ENCODE measurements at places on chromosomes 13 and 19.

DNA sequence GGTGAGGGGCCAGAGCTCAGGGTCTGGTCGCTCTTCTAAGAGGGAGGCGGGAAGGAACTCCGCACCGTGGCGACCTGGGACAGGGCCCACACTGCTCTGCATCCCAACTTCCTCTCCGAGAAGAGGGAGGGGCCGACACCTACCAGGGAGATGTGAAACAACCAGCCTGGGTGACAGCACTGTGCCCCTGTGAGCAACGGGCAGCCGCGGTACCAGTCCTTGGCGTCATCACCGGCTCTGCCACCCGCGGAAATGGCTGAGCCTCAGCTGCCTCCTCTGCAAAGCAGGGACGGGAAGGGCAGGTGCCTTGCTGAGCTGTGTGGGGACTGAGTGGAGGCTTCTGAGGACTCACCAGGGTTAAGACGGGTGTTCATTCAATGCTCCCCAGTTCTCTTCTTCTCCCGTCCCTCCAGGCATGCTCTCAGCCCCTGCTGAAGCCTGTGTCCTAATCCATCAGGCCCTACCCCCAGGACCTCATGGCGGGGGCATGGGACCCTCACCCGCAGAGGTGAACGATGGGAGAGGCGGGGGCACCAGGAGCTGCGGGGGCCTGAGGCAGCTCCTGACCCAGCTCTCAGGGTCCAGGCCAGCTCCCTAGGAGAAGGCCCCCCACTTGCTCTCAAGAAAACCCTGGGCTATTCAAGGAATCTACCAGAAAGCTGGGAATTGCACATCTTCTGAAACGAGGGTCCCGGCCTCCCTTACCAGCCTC lies 9.3 kb downstream of the ZNF787 start:
- DNase-seq = no peak

GRCh38 chr13:18992791-18993190 lies 188.8 kb downstream of the TUBA3C start:
- DNase-seq = no peak

DNA sequence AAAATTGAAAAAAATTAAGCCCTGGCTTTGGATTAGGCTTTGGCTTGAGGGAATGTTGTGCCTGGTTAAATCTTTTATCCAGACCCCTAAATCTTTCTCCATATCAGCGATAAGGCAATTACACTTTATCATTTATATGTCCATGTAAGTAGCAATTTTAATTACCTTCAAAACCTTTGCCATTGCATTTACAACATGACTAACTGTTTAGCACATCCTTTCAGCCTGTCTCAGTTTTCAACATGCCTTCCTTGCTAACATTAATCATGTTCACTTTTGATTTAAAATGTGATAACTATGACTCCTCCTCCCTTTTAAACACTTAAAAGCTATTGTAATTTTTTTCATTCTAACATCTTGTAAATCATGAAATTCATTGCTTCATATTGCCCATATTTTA lies 583.7 kb downstream of the SLITRK1 start:
- no peak for DNase-seq

DNA sequence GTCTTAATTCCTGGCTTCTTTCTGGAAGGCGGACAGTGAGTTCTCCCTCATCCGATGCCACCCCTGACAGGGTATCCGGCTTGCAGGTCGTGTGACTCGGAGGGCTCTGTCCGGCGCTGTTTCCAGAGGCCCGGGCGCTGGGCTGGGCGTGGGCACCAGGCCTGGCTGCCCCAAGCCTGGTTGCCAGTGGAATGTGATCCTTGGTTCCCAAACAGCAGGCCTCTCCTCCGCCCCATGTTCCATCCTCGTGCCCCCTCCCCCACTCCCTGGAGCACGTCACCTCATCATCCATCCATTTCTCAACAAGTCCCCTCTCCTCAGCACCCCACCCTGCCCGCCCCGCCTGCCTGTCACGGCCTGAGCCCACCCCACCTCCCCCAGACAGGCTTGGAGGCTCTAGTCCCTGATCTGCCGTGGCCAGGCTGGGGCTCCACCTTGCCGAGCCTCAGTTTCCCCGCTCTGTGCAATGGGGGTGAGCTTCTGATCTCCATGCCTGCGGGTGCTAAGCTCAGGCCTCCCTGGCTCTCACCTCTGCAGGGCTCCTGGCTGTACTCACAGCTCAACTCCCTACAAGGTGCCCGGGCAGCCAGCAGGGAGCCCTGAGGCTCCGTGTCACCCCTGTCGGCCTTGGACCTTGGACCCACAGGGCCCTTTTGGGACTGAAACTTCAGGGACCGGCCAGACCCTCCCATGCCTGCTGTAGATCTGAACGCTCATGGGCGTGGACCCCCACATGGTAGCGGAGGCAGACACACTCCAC lies 2.3 kb downstream of the TBXA2R start:
- no peak for DNase-seq

- no peak for DNase-seq
Measured at GRCh38 chr13:111389621-111390521, 69.4 kb downstream of the TEX29 start.

DNA sequence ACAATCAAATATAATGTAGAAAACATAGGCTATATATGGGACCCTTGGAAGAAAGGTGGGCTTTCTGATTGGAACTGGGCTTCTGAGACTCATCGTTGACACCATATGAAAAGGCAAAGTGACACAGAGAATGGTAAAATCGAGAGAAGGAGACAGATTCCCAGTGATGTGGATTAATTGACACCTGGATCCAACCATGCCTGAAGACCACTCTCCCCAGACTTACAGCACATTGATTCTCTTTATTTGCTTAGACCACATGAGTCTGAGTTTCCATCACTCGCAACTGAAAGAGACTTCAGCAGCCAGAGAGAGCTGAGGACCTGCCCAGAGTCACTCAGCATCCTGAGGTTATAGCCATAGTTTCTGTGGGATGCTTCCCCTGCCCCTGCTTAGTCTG lies 6.0 kb downstream of the CYP4F11 start:
- DNase-seq = no peak

DNA sequence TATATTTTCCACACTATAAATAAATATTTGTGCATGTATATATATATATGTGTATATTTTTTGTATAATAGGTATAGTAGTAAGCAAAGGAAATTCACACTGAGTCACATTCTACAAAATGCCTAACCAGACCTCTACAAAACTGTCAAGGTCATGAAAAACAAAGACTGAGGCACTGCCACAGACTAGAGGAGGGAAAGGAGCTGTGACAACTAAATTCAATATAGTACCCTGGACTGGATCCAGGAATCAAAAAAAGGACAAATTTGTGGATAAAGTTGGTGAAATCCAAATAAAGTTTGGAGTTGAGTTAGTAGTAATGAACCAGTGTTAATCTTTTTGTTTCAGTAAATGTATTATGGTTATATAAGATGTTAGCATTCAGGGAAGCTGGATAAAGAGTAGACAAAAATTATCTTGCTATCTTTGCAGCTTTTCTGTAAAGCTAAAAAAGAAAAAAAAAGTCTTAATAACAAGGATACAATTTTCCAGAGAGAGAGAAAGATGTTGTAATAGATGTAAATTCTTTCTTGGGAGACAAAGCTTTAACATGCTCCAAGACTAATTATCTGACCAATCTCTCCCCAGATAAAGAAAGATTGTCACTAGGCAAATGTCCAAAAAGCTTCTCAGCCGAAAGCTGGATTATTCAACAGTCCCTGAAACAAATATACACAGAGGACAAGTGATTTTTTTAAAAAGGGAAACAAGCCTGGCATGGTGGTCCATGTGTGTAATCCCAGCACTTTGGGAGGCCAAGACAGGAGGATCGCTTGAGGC lies 19.1 kb downstream of the SYDE1 start:
- DNase-seq = no peak

DNA sequence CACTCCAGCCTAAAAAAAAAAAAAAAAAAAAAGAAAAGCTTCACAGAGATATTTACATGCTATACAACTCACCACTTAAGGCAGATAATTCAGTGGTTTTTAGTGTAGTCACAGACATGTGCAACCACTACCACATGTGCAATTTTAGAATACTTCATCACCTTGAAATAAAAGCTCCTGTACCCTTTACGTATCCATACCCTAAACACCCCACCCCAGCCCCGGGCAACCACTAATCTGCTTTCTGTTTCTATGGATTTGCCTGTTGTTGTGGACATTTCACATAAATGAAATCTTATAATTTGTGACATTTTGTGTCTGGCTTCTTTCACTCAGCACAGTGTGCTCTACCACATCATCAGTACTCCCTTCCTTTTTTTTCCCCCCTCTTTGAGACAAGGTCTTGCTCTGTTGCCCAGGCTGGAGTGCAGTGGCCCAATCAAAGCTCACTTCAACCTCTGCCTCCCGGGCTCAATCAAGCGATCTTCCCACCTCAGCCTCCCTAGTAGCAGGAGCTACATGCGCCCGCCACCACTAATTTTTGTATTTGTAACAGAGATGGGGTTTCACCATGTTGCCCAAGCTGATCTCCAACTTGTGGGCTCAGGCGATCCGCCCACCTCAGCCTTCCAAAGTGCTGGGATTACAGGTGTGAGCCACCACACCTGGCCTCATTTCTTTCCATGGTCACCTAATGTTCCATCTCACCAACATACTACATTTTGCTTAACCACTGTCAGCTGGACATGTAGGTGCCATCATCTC lies 4.0 kb downstream of the DDX39A start:
- DNase-seq = no peak

- DNase-seq = no peak
Measured at GRCh38 chr13:93435651-93436050, 209.0 kb downstream of the GPC6 start.

DNA sequence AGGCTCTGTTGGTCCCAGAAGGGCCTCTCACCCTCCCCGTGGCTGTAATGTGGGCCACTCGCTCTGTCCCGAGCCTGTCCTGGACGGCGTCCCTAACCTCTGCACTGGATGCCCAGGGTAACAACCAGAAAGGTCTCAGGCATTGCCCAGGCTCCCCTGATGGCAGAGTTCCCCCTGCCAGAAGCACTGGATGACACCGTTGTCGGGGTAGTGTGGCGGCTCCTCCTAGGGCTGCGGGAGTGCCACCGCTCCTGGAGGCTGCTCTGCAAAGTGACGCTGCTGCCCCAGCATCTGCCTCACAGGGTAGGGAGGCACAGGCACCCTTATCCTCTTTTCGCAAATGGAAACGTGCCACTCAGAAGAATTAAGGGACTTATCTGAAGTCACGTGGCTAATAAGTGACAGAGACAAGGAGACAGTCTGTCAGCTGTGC lies 32.0 kb downstream of the MPHOSPH8 start:
- DNase-seq = no peak

DNA sequence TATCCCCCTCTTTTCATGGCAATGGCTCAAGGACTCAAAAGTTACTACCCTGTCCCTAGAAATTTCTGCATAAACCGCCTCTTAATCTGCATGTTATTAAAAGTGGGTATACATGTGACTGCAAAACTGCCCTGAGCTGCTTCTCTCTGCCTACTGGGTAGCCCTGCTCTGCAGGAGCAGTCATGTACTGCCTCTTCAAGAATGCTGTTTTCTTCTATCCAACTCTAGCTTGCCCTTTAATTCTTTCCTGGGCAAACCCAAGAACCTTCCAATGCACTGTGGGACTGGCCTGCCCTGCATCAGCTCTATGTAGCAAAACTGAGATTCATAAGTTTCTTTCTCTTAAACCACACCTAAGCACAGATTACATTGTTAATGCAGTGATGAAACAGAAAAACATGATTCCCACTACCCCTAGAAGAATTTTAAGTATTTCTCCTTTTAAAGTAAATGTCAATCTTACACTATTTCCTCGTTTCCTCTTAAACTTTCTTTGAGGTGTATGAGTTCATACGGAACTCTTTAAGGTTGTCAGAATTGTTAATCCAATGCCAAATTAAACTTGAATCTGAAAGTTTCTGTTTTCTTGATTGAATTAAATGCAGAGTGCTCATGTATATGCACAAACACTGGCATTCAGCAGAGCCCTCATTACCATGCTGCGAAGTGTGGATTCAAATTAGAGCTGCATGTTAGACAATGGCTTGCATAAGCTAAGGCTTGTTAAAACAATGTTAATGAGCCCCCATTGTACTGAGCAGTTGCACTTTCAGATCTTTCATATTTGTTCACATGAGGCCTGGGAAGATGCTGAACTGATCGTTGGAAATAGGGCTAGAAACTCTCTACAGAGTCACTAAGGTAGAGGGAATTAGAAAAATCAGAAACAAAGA lies 669.9 kb upstream of the PCDH20 start:
- no peak for DNase-seq

- no peak for DNase-seq
Measured at GRCh38 chr19:6590258-6590826, 608 bp downstream of the CD70 start.

GRCh38 chr13:34672631-34673030 lies 269.4 kb upstream of the NBEA start:
- DNase-seq = no peak

- no peak for DNase-seq
Measured at GRCh38 chr13:73661687-73662425, 472.3 kb downstream of the KLF12 start.

- DNase-seq = no peak
Measured at GRCh38 chr13:60590800-60591747, 194.1 kb downstream of the TDRD3 start.

DNA sequence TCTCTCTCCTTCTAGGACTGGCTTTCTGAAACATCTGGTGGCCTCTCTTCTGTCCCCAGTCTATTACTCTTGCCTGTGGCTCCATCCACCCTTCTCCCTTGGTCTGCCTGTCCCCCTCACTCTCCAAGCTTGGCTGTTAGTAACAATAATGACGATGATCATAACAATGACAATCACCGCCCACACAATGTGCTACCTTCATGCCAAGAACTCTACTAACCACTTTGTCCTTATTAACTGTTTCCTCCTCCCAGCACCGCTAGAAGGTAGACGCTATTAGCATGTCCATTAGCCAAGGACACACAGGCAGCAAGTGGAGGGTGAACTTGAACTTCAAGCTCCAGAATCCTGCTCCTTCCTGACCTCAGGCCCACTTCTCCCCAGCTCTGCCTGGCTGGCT lies 2.7 kb downstream of the GYS1 start:
- no peak for DNase-seq

DNA sequence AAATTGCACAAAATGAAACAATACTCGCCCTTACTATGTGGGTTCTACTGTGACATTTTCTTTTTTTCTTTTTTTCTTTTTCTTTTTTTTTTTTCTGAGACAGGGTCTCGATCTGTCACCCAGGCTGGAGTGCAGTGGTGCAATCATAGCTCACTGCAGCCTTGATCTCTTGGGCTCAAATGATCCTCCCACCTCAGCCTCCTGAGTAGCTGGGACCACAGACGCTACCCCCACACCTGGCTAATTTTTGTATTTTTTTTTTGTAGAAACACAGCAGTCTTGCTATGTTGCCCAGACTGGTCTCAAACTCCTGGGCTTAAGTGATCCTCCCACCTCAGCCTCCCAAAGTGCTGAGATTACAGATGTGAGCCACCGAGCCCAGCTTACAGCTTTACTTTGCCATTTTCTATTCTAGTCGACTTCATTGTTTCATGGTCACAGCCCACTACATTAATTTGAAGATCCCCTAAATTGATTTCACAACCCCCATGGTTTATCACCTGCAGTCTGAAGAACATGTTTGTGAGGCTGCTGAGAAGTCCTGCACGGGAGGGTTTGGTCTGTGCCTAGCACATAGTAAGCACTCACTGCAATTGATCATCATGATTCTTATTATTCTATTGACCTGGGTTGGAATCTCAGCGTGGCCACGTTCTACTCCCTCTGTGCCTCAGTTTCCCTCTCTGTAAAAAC lies 3.8 kb downstream of the BCL3 start:
- no peak for DNase-seq
